ENCODE measurements at places on chromosomes 16 and 17. TPM values are rescaled to one million over a fixed set of nuclear protein-coding genes. Genes with fewer than 3 reads are reported as not detected.

TMEM235 gene
- polyA plus RNA-seq: not detected

CD300LG gene
- 1.3 TPM for polyA plus RNA-seq

HSD11B2 gene
- polyA plus RNA-seq: 63.0 TPM

DNA sequence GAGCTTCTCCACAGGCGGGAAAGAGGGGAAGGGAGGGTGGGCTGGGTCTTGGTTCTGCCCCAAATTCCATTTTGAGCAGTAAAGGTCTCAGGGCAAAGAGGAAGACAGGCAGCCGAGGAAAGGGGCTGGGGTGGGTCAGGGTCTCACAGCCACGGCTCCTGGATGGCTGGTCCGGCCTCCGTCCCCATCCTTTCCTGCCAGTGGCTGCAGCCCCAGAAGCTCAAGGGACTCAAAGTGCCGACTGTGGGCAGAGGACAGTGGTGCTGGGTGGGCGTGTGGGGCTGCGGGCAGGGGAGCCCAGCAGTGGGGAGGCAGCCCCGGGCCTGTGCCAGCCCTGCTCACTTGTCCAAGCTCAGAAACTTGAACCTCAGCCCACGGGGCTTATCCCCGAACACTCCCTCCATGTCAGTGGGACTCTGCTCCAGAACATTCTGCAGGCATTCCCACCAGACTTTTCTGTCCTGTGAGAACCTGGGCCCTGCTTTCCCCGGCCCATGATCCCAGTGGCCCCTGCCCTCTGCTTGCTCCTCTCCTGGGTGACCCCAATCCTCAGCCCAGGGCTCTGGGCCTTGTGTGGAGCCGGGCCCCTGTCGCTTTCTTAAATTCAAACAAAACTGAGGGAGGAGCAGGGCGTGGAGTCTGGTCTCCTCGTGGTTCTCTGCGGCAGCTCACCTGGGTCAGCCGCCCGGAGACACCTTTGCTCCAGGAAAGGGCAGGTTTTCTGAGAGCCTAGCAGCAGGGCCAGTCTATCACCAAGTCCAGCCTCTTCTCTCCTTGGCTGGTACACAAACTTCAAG lies 117.8 kb upstream of the METRNL start:
- no peak for DNase-seq

- no peak for DNase-seq
Measured at GRCh38 chr16:6573577-6573976, 759.1 kb upstream of the RBFOX1 start.

Measured in left lung (tissue), 14 donors.